ENCODE measurements at places on chromosomes 3 and 15.

- H3K36me3 ChIP-seq = no peaks in the 10 kb centered on the region
- H3K4me1 ChIP-seq = no peaks in the 10 kb centered on the region
- no peak for DNase-seq
- H3K27me3 ChIP-seq = no peaks in the 10 kb centered on the region
- no peak overlapping the region for H3K27ac ChIP-seq
These were observed 165.2 kb downstream of the ZPLD1 start for GRCh38 chr3:102599819-102600576.

DNA sequence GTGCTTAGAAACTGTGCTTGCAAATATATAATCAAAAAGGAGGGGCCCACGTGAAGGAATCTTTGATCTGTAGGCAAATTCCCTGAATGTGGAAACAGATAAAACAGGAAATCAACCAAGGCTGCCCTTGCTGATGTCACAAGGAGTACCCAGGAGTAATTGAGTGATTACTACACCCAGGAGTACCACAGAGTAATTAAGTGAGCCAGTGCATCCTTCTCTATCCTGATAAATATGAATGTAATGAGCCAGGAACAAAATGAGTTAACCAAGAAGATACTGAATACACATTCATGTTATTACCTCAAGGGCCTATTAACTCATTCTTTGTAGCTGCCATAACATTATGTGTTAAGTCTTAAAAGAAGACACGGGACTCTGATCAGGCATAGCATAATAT, 87.3 kb upstream of the POU1F1 start:
- H3K4me1 ChIP-seq = no peaks in the 10 kb centered on the region
- H3K4me3 ChIP-seq = no peak overlapping the region
- H3K27ac ChIP-seq = no peak overlapping the region
- no peaks in the 10 kb centered on the region for H3K36me3 ChIP-seq
- no peaks in the 10 kb centered on the region for H3K27me3 ChIP-seq
- no peak for DNase-seq

GRCh38 chr15:46815240-46815639, 902.1 kb upstream of the SEMA6D start:
- no peaks in the 10 kb centered on the region for H3K27me3 ChIP-seq
- H3K36me3 ChIP-seq = no peaks in the 10 kb centered on the region
- H3K4me3 ChIP-seq = no peak overlapping the region
- no peaks in the 10 kb centered on the region for H3K4me1 ChIP-seq

DNA sequence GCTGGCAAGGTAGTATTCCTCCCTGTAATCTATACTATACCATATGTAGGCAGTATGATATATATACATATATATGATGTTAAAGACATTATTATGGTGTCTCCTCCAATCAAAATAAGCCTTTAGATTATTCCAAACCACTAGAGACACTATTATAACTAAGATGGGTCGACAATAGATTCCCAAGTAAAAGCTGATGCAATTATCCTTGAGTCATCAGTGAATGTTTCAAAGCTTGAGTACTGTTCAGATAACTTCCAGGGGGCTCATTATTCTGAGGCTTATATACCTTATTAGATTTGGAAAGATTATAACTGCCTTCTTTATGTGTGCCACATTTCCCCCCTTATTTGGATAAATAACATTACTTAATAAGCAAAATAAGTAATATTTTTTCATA, 11.9 kb upstream of the C3orf38 start:
- no peaks in the 10 kb centered on the region for H3K36me3 ChIP-seq
- no peak overlapping the region for H3K4me3 ChIP-seq
- H3K27ac ChIP-seq = no peak overlapping the region
- H3K27me3 ChIP-seq = no peaks in the 10 kb centered on the region
- no peaks in the 10 kb centered on the region for H3K4me1 ChIP-seq
- no peak for DNase-seq

Data from iPS DF 6.9 (cell line).